CD4-positive, alpha-beta T cell treated with Interleukin-4 for 1 hour (primary cell): ENCODE measurements at places on chromosomes 7 and 10.

GRCh38 chr7:64904008-64904407 is 935 bp downstream of the ZNF273 start:
- no peak for DNase-seq

DNA sequence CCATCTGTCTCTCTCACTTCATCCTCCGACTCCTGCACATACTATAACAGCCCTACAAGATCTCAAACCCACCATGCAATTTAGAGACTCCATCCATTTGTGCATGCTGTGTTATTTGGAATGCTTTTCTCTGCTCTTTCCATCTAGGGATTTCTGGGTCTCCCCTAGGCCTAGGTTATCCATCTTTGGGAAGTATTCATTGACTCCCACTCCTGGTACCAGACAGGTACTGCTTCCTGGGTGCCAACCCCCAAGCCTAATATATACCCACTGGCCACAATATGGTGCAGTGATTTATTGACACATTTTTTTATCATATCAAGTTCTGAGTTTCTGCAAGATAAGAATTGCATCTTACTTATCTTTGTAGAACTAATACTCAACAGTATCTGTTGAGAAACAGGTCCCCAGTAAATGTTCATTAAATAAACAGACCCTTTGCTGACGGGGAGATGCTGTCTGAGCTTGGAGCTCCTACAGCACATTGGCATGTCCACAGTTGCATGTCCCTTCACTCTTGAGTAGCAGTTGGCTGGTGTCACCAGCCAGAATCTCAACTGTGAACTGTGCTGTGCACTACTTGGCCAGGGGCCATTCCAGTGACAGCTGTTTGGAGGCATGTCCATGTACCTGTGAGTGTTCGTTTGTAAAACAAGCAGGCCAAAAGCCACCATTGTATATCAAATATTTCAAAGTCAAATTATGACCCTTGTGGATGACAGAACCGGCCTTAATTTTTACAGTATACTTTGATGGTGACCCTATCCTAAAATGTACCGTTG is 223.3 kb upstream of the NFE2L3 start:
- DNase-seq, result no peak

DNA sequence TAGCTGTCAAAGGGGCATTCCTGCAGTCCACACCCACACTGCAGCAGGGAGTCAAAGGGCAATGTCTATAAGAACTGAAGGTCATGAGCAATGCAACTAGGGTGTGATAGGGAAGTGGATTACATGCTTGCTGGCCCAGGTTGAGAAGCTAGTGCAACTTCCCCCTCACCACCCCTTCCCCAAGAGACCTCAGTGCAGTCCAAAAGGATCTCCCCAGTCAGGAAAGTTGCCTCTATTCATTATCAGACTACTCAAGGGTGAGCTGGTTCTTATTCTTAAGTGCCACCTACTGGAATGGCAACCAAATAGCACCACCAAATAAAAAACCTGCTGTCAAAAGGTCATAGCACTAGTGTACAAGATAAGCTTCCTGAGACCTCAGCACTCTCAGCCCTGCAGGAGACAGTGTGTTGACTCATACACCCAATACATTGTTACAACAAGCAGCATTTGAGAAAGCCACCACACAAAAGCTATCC is 28.2 kb downstream of the MTERF1 start:
- DNase-seq, result no peak

GRCh38 chr10:79072041-79072441 is 3.3 kb downstream of the ZMIZ1 start:
- DNase-seq, result no peak

DNA sequence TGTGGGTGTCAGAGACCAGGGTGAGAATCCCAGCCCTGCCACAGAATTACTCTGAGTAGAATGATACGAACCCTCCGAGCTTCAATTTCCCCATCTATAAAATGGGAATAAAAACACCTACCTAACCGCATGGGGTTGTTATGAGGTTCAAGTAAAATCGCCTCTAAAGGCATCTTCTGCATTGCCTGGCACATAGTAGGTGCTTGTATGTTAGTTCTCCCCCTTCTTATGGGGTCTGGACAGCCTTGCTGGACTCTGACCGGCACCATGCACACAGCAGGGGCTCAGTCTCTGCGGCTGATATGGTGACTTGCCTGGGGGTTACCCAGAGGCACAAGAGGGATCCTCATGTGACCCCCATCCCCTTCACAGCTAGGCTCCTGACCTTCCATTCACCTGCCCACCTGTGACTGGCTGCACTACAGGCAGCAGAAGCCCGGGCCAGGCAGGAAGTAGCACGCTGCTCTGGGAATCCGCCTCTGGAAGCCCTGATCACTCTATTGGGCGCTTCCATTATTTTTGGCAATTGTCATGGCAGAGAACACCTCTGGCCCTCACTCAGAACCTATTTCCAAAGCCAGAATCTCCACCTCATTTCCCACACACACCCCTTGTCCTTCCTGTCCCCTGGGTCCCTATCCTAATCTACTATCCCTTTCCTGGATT is 6.0 kb downstream of the SH3PXD2A start:
- DNase-seq, result no peak

- DNase-seq, result no peak
These were observed 113.1 kb downstream of the C10orf105 start for GRCh38 chr10:71606257-71607081.

DNA sequence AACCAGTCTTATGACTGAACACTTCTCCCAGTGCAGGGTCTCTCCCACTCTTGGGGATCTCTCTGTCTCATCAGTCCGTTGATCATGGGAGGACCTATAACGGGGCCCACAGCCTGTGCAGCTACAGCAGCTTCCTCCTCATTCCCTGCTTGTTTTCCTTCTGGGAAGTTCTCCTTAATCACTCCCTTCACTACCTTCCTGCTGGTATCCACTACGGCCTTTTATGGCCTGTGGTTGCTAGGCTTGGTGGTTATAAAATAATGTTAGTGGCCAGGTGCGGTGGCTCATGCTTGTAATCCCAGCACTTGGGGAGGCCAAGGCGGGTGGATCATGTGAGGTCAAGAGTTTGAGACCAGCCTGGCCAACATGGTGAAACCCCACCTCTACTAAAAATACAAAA is 3.5 kb upstream of the ZNF282 start:
- DNase-seq, result no peak

DNA sequence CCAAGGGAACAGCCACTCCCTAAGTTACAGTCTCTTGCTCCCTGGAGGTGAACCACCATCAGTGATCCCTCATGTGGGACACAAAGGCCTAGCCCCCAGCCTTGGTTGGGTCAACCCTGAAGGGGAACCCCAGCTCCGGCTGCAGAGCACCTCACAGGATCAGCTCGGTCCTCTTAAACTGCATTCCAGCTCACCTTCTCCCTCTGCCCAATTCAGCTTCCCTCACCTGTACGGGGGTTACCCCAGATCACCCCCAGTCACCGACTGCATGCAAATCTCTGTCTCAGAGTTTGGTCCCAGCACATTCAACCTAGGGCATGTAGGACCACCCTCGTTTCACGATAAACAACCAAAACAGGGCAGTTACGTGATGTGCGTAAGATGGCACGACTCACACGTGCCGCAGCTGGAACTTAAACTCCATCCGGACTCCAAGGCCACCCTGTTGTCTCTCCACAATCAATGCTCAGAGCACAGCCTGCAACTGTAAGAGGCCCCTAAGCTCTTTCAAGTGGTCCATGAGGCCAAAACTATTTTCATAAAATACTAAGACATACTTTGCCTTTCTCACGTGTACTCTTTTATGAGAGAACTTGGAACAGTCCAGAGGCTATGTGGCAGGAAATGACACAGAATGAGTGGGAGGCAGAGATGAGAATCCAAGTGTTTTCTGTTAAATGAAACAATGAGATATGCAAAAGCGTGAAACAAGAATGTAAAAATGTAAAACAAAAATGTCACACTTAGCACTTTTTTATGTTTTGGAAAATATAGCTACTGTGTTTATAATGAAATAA is 285.2 kb downstream of the PTPRN2 start:
- no peak for DNase-seq

DNA sequence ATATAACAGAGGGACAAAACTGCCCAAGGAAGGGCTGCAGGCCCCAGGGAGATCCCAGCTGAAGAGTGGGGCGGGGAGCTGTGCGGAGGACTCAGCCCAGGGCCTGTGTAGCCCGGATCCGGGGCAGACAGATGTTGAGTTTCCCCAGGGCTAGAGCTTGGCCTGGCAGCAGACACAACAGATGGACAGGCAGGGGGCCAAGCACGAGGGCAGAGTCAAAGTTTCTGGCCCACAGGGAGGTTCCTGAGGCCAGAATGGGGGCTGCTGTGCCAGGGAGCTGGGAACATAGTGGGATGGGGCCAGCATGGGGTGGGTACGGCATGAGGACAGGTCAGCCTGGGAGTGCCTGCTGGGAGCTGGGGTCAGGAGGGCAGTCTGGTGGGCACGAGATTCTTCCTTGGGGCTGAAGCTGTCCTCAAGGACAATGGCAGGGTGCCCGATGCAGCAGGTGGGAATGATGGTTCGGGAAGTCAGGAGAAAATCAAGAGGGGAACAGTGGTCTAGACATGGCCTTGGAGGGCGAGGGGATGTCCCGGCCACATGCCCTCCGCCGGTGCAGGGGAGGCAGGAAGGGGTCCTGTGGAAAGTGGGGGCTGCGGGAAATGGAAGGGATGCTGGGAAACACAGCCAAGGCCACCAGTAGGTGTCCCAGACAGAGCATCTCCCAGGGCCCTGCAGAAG is 519.1 kb upstream of the FOXK1 start:
- DNase-seq, result no peak

DNA sequence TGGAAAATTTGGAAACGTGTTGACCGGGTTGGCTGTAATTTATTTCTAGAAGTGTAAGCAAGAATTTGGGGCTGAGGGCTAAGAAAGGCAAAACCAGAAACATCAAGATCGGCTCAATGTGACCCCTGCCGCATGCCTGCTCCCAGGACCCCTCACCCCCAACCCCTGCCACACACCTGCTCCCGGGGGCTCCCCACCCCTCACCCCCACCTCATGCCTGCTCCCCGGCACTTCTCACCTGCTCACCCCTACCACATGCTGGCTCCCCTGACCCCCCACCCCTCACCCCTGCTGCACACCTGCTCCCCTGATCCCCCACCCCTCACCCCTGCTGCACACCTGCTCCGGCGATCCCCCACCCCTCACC is 19.0 kb upstream of the CFAP46 start:
- no peak for DNase-seq

- DNase-seq, result no peak
These were observed 1.5 kb downstream of the TAS2R41 start for GRCh38 chr7:143479055-143479766.

DNA sequence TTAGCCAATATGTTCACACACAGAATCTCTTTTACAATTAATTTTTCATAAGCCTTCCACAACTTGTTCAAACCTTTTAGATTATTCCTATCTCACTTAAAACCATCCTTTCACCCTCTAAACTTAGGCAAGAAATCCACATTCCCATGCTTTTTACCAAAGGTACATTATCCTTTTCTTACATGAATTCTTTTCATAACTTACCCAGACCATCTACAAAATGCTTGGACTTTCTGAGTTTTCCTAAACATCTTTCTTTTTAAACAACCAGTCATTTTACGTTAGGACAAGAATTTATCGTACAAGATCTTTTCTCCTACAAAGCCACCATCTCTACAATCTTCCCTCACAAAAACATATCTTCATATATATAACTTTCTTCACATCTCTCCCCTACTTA is 18.8 kb upstream of the GARS1 start:
- no peak for DNase-seq

DNA sequence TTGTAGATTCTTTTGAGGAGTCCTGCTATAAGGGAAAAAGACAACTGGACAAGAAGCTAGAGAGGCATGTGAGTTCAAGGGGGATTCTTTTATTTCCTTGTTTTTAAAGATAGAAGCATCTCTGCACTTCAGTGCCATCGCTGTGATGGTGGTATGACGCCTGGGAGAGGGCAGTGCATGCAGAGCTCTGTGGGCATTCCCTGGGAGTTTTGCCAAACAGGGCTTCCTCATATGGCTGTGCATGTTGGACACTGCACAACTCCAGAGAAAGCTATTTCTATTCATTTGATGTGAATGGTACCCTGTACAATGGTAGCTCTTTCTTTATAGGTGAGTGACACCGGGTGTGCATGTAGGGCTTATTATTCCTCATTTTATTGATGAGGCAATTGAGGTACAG is 599.5 kb upstream of the DPP6 start:
- DNase-seq, result no peak

- peak; percentile 29 for DNase-seq
These were observed 27.1 kb downstream of the LRRC20 start for GRCh38 chr10:70355051-70356021.

DNA sequence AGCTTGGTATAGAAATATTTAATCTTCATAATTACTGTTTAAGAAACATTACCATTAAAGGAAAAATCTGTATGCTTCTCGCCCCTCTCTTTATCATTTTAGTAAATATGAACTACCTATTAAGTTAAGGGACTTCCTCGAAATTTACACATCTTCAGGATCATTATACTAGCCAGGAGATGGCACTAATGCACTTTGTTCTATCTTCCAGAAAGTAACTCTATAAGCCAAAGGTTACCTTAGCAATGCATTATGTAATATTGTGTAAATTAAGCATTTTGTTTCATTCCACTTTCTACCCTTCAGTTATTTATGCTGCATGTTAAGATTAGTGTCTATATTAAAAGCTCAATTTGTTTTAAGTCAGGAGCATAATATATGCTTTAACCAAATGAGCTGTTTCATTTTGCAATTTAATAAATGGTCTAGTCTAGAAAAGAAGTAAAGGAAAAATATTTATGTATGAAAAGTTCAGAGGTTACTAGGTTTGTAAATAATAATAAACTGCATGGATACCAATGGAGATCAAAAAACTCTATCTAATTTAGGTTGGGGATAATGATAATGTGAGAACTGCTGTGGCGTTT is 128.5 kb downstream of the ANKRD7 start:
- no peak for DNase-seq

DNA sequence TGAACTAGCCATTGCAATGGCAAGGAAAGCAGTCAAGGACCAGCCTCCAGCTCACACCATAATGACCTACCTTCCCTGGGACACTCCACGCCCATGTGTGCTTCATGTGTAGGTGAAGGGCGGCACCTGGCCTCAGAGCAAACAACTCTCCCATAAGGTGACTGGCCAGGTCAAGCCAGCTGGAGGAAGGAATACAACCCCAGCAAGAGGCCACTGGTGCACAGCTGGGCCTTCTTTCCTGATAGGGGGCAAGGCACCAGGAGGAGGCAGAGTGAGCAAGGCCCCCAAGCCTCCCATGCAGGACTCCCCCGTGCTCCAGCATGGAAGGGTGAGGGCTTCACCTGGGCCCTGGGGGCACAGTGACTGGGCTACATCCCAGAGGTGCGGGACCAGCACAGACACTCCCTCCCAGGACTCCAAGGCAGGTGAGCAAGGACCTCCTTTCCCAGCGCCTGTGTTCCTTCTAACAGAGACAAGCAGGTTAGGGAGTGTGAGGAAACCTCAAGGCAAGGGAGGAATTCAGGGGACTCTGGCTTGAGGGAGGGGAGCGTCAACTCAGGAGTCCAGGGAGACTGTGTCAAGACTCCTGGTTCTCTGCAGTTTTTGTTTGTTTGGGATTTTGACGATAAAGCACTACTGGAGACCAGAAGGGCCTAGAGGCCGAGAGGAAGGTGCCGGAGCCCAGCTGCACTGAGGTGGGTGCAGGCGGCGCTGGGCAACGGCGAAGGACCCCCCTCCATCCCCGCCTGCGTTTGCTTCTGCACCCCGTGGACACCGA is 1.7 kb downstream of the PTPRN2 start:
- no peak for DNase-seq

GRCh38 chr10:44925811-44926750 is 14.9 kb downstream of the TMEM72 start:
- DNase-seq, result no peak
